ENCODE measurements at places on chromosomes 1 and 21.

DNA sequence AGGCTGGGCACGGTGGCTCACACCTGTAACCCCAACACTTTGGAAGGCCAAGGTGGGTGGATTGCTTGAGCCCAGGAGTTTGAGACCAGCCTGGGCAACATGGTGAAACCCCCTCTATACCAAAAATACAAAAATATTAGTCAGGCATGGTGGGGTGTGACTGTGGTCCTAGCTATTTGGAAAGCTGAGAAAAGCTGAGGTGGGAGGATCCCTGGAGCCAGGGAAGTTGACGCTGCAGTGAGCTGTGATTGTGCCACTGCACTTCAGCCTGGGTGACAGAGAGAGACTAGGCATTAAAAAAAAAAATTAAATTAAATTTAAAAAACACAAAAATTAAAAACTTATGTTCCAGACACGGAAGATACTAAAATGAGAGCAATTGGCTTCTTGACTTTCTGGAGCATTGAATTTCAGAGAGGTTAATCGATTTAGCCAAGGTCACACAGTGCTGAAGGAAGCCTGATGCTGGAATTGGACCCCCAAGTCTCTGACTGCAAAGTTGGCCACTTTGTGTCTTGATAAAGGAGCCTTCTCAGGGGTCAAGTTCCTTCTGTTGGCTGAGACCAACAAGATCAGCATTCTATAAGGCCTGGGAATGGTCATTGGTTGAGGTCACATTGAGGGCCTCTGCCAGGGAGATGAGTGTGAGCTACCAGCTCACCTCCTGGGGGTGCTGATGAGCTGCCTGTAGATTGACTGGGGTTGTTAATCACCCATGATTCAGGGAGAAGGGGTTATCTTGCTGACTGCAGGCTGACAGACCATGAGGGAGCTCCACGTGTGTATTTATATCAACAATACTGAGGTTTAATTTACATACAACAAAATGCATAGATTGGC lies 54.3 kb downstream of the RPS6KA1 start:
- DNase-seq: no peak

DNA sequence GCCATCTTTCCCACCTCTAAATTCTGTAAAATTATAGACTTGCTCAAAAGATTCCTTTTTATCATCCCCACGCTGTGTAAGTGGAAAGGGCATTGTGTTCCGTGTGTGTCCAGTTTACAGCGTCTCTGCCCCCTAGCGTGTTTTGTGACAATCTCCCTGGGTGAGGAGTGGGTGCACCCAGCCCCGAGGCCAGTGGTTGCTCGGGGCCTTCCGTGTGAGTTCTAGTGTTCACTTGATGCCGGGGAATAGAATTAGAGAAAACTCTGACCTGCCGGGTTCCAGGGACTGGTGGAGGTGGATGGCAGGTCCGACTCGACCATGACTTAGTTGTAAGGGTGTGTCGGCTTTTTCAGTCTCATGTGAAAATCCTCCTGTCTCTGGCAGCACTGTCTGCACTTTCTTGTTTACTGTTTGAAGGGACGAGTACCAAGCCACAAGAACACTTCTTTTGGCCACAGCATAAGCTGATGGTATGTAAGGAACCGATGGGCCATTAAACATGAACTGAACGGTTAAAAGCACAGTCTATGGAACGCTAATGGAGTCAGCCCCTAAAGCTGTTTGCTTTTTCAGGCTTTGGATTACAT lies 61.9 kb downstream of the POFUT2 start:
- no peak for DNase-seq

DNA sequence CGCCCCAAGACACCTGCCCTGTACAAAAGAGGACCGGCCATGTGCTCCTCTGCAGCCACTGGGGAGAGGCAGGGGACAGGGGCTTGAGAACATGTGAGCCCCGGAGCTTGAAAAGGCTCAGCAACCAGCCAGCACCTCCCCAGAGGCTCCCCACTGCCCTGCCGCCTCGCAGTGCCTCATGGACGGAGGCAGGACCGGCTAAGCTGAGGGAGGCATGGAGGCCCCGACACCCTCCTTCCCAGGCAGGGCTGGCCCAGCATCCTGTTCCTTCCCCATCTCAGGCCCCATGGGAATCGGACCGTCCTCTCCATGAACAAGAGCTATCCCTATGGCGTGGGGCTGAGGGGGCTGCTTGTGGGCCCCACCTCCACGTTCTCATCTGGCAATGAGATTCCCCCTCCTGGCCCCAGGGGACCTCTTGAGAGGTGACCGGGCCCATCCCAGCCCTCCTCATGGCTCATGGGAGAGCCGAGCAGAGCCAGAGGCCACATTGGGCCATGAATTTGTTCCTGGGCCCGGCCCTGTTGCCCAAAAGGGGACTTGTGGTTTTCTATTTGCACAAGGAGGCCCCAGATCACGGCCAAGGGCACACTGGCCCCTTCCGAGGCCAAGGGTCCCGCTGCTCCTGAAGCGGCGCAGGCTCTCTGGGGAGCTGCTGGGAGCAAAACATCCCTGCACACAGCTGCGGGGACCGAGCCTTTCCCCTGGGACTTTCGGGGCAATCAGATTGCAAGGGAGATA lies 65.2 kb upstream of the ARHGEF16 start:
- no peak for DNase-seq

- DNase-seq: no peak
Observed at GRCh38 chr1:160404094-160404493, 3.7 kb downstream of the VANGL2 start.

GRCh38 chr1:3902571-3903091 lies 2.6 kb upstream of the C1orf174 start:
- no peak for DNase-seq
